Occipital lobe (tissue), 3 donors: ENCODE measurements at places on chromosomes 13 and 19. TPM values are rescaled to one million over a fixed set of nuclear protein-coding genes. Genes with fewer than 3 reads are reported as not detected.

TPTE2 gene
- total RNA-seq = 0.16 TPM

SCAF1 gene
- 11.5 TPM for total RNA-seq

GDF15 gene
- not detected for total RNA-seq

PPP1R12C gene
- total RNA-seq = 20.7 TPM

PPP2R1A gene
- total RNA-seq = 255 TPM

PSG7 gene
- total RNA-seq = not detected

KLF2 gene
- 3.1 TPM for total RNA-seq

DPRX gene
- not detected for total RNA-seq

MATK gene
- 22.9 TPM for total RNA-seq

SOX21 gene
- 4.2 TPM for total RNA-seq

POP4 gene
- 37.7 TPM for total RNA-seq

ZNF221 gene
- 24.6 TPM for total RNA-seq

UPK1A gene
- not detected for total RNA-seq

SIGLEC5 gene
- not detected for total RNA-seq

CCDC194 gene
- total RNA-seq = not detected

ZNF432 gene
- 17.6 TPM for total RNA-seq

ALOX5AP gene
- 2.5 TPM for total RNA-seq

GIPC3 gene
- total RNA-seq = not detected

PTPRH gene
- 0.47 TPM for total RNA-seq

SIGLEC7 gene
- 0.16 TPM for total RNA-seq

F10 gene
- total RNA-seq = 0.62 TPM

PKN1 gene
- 86.3 TPM for total RNA-seq

ZNF229 gene
- 23.1 TPM for total RNA-seq

REX1BD gene
- 20.0 TPM for total RNA-seq

ATXN8OS gene
- 2.2 TPM for total RNA-seq

NLRP11 gene
- total RNA-seq = not detected

MEIOSIN gene
- total RNA-seq = not detected

MYO9B gene
- 24.0 TPM for total RNA-seq

RASIP1 gene
- total RNA-seq = 3.3 TPM

UQCR11 gene
- 39.6 TPM for total RNA-seq
